Stimulated activated CD8-positive, alpha-beta memory T cell treated with anti-CD3 and anti-CD28 coated beads, Interleukin-2, amount 100 ng/mL, for 1 hour (primary cell): ENCODE measurements at places on chromosomes 2 and 18.

GRCh38 chr2:101704046-101704466, 6.5 kb downstream of the MAP4K4 start:
- DNase-seq = no peak

- DNase-seq = no peak
These were observed 437.3 kb upstream of the SMIM21 start for GRCh38 chr18:75864816-75865215.

DNA sequence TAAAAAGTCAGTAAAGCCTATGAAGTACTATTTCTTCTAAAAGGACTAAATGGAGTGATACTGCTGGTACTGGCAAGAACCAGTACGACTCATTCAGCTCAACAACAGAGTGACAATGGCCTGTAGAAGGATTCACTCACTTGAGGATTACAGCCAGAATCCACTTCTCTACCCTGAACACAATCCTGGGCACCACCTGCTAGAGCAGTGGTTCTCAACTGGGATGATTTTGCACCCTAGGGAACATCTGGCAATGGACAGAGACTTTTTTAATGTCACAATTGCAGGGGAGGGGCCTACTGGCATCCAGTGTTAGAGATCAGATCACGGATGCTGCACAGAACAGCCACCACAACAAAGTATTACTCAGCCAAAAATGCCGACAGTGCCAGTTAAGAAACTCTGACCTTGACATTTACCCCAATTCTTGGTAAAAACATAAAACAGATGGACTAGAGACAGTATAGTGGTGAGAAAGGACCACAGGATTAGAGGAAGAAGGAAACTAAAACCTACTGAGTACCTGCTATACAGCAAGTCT, 5.0 kb downstream of the SPIRE1 start:
- no peak for DNase-seq

DNA sequence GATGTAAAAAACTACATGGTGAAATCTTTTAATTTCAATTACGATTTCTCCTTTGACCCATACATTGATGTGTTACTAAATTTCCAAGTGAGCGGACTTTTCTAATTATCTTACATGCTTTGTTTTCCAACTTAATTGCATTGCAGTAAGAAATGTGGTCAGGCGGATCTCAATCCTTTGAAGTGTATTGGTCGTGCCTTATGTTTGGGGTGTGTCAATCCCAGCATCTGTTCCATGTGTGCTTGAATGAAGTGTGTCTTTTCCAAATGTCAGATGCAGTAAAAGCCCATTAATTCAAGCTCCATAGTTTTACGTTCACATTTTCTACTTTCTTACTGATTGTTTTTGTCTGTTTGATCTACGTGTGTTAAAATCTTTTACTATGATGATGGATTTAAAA, 113.1 kb downstream of the UXS1 start:
- no peak for DNase-seq

- no peak for DNase-seq
These were observed 77.1 kb upstream of the TNP1 start for GRCh38 chr2:216936954-216937357.

- no peak for DNase-seq
These were observed 4.6 kb upstream of the GALM start for GRCh38 chr2:38661306-38661705.

- DNase-seq = no peak
These were observed 3.3 kb downstream of the GPR39 start for GRCh38 chr2:132419941-132420340.

DNA sequence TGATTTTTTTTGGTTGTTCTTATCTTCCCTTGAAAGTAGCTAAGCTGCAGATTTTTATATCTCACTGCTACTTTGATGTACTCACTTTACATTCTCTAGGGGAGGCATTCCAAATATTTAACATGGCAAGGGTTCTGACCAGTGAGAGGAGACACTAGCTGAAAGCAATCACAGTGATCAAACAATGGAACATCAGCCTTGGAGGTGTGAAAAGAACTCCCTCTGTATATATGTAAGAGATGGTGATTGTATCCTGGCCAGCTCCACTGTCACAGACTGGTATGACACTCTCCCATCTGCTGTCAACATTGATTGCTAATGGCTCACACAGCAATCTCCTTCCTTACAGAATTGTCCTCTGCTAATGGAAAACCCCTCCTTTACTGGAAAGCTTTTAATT, 291.7 kb upstream of the CDH19 start:
- no peak for DNase-seq

DNA sequence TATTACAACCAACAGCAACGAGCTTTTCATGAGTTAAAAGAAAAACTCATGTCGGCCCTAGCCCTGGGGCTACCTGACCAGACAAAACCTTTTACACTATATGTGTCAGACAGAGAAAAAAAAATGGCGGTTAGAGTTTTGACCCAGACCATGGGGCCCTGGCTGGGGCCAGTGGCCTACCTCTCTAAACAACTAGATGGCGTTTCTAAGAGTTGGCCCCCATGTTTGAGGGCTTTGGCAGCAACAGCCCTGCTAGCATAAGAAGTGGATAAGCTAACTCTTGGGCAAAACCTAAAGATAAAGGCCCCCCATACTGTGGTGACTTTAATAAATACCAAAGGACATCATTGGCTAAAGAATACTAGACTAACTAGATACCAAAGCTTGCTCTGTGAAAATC, 39.3 kb downstream of the TFPI start:
- no peak for DNase-seq

DNA sequence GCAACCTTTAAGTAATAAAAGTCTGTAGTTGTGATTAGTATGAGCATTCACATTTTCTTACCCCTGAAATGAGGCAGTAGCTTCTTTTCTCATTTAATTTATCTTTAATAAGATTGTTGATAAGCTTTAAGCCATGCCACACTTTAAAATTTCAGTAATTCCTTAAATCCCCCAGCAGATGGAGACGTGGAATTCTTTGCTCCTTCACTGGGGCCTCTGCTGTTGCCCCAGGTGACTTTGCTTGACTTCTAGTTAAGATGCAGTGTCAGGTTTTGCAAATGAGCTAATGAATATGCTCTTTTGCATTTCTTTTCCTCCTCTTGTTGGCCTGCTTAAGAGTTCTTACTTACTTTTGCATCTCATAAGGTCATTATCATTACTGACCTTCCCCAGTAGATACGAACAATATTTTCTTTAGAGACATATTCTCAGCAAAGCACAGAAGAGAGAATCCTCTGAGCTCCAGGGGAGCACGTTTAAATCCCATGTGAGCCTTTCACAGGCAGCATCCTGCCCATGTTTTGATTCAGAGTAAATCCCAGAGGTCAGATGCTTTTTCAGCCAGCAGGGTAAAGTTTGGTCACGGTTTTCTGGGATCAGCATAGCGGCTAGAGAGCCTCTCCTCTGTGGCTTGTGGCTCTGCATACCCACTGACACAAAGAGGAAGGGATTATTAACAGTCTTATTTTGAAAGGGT, 222.9 kb downstream of the PTPRM start:
- no peak for DNase-seq

GRCh38 chr2:165239230-165239629, at the start of gene SCN2A:
TSS of gene SCN2A (plus strand) at chr2:165239414. CDS start at chr2:165295824, 56,410 bp downstream.
- no peak for DNase-seq
